ENCODE measurements at places on chromosomes 6 and 20. TPM values are rescaled to one million over a fixed set of nuclear protein-coding genes. Genes with fewer than 3 reads are reported as not detected.

The DEFB114 gene
- not detected for total RNA-seq

DNA sequence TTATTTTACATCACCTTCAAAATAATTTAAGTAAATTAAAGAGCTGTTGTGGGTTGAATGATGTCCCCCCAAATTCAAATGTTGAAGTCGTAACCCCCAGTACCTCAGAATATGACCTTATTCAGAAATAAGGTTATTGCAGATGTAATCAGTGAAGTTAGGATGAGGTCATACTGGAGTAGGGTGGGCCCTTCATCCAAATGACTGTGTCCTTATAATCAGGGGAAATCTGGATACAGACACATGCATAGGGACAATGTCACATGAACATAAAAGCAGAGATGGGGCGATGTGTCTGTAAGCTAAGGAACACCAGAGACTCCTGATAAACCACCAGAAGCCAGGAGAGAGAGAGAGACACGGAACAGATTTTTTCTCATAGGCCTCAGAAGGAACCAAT is 13.3 kb upstream of the IL20RA start:
- H3K4me1 ChIP-seq, result no peaks in the 10 kb centered on the region
- no peak for DNase-seq
- H3K36me3 ChIP-seq, result no peaks in the 10 kb centered on the region
- no peaks in the 10 kb centered on the region for H3K27me3 ChIP-seq
- no peak overlapping the region for H3K27ac ChIP-seq

DNA sequence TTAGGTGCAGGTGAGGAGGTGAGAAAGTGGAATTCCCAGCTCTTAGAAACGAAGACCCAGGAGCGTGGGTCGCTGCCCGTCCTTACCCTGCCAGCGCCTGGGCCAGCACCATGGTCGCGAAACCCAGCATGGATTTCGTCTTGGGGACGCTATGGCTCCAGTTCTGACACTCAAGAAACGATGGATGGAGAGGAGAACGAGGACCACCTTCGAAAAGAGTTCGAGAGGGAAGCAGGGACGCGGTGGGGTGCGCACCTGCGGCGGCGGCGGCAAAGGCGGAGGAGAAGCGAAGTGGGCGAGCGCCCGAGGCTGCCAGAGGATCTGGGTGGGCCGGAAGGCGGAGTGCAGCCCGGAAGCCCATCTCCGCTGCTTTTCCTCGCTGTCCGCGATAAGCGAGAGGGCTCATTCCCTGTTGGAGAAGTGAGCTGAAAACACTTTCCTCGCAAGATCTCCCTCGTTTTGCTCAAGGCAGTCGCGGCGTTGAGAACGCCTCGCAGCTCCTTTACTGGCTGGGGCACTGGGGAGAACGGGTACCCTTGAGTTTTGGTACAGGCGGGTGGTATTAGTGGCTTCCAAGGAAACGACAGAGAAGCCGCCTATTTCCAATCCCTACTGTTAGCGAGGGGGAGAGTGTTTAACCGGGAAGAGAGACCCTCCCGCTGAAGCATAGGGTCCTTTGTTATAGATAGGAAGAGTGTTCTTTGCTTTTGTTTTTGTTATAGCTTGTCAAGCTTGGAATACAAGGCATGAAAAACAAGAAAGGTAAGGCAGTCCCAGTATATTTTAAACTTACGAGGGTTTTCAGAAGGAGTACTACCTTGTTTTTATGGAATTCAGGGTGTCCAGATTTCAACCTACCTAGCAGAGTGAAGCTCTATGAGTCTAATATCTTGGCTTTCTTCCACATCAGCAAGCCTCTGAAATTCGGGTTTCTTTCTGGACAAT is 109.5 kb downstream of the TRIM27 start:
- DNase-seq, result no peak
- H3K4me1 ChIP-seq, result no peaks in the 10 kb centered on the region
- H3K36me3 ChIP-seq, result no peaks in the 10 kb centered on the region
- H3K4me3 ChIP-seq, result peak overlapping the region; percentile 32
- H3K27ac ChIP-seq, result no peak overlapping the region
- peaks cover 45% of the 10 kb centered on the region for H3K27me3 ChIP-seq

DNA sequence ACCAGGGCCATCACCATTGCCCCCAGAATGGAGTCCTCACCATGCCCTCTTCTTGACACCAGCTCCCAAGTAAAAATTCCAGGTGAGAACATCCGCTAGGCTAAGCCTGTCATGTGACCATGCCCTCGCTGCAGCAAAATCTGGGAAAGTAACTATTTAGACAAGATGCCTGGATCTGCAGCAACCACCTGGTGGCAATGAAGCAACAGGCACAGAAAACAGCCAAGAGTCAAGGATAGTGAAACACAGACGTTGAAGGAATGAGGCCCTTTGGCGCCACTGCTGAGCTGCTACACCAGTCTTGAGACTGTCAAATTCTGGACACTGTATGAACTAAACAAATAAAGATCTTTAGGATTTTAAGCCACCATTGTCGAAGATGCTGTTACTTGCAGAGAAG is 30.1 kb upstream of the TGM6 start:
- H3K27me3 ChIP-seq, result no peaks in the 10 kb centered on the region
- H3K36me3 ChIP-seq, result no peaks in the 10 kb centered on the region
- H3K27ac ChIP-seq, result no peak overlapping the region
- no peak for DNase-seq
- no peaks in the 10 kb centered on the region for H3K4me1 ChIP-seq

The C20orf141 gene
- total RNA-seq, result not detected

DNA sequence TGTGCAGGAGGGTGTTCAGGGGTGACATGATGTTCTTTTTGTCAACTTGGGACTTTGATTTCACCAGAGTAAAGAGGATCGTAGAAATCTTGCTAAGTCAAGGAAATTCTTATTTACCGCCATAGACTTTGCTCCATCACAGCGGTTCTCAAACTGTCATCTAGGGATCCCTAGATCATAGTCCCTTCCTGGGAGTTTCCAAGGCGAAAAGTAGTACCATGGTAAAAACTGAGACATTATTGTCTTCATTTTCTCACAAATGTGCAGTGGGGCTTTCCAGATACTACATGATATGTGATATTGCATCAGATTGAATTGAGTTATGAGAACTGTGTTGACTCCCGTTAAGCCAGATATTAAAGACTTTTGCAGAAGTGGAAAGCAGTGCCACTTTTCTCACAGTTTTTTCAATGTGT is 79.7 kb downstream of the JARID2 start:
- no peaks in the 10 kb centered on the region for H3K27me3 ChIP-seq
- H3K4me3 ChIP-seq, result no peak overlapping the region
- no peaks in the 10 kb centered on the region for H3K36me3 ChIP-seq
- H3K27ac ChIP-seq, result no peak overlapping the region
- H3K4me1 ChIP-seq, result peaks cover 22% of the 10 kb centered on the region

- no peaks in the 10 kb centered on the region for H3K27me3 ChIP-seq
- H3K36me3 ChIP-seq, result no peaks in the 10 kb centered on the region
- H3K4me1 ChIP-seq, result peaks cover 11% of the 10 kb centered on the region
Measured at GRCh38 chr6:90136176-90136575, 160.5 kb downstream of the BACH2 start.

The MMP24 gene
- total RNA-seq, result 0.36 TPM

The SLC22A7 gene
- total RNA-seq, result not detected

- H3K27me3 ChIP-seq, result no peaks in the 10 kb centered on the region
- H3K27ac ChIP-seq, result no peak overlapping the region
- H3K36me3 ChIP-seq, result no peaks in the 10 kb centered on the region
Measured at GRCh38 chr20:14879020-14879697, 541.7 kb upstream of the FLRT3 start.

The SCRT2 gene
- total RNA-seq, result not detected

The NOX3 gene
- total RNA-seq, result not detected

The SEMG2 gene
- total RNA-seq, result not detected

GRCh38 chr6:583635-584034 is 73.3 kb downstream of the HUS1B start:
- no peaks in the 10 kb centered on the region for H3K27me3 ChIP-seq
- H3K27ac ChIP-seq, result no peak overlapping the region
- peaks cover 9% of the 10 kb centered on the region for H3K4me1 ChIP-seq
- no peak overlapping the region for H3K4me3 ChIP-seq

DNA sequence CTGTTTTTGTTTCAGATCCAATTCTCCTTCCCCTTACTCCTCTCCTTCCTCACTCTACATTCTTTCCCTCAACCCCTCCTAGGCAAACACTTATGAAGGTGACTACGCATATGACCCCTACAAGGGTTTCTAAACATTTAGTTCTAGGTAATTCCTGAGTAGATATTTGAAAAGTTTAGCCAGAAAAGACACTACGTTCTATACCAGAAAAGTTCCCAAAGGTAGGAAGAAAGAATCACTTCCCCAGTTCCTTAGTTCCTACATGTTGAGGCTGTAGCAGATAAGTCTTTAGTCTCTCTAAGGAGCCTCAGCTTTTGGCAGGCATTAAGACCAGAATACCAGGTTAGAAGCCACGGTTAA is 11.6 kb downstream of the POU3F2 start:
- H3K27me3 ChIP-seq, result peaks cover 76% of the 10 kb centered on the region
- no peak overlapping the region for H3K4me3 ChIP-seq
- no peak for DNase-seq
- H3K4me1 ChIP-seq, result peaks cover 6% of the 10 kb centered on the region
- H3K36me3 ChIP-seq, result no peaks in the 10 kb centered on the region
- H3K27ac ChIP-seq, result no peak overlapping the region

GRCh38 chr20:22586645-22587310 is 2.4 kb upstream of the FOXA2 start:
- DNase-seq, result no peak
- H3K4me1 ChIP-seq, result no peaks in the 10 kb centered on the region
- peaks cover 59% of the 10 kb centered on the region for H3K27me3 ChIP-seq
- H3K36me3 ChIP-seq, result no peaks in the 10 kb centered on the region
- H3K4me3 ChIP-seq, result no peak overlapping the region

The HMGA1 gene
- 129 TPM for total RNA-seq

DNA sequence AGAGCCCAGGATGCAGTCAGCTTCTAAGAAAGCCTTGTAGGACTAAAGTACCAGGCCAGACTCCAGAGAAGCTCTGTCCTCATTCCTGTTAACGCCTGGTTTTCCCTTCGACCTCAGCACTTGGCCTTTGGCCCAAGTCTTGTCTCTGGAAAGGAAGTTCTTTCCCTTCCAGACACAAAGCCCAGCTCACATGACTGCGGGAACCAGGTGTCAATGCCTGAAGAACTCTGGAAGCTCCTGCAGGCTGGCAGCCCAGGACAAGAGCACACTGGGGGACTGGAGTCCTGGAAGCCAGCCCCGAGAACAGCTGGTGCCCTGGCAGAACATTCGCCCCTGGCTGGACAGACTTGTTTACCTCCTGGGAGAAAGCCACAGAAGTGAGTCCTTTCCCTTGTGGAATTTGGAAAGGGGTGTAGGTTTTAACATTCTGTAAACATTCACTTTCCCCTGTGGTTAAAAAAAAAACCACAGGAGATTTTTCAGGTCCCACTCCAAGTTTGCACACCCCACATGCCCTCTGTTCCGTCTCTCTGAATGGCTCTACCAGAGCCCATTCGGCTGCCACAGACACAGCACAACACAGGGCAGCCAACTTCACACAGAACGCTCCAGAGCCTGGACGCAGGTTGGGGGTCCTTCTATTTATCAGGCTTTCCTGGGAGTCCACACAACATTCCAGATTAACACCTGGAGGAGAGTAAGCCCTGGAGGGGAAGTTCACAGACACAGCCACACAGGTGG is 18.1 kb downstream of the ACSS1 start:
- peaks cover 7% of the 10 kb centered on the region for H3K4me1 ChIP-seq
- no peaks in the 10 kb centered on the region for H3K36me3 ChIP-seq
- DNase-seq, result peak; percentile 44

DNA sequence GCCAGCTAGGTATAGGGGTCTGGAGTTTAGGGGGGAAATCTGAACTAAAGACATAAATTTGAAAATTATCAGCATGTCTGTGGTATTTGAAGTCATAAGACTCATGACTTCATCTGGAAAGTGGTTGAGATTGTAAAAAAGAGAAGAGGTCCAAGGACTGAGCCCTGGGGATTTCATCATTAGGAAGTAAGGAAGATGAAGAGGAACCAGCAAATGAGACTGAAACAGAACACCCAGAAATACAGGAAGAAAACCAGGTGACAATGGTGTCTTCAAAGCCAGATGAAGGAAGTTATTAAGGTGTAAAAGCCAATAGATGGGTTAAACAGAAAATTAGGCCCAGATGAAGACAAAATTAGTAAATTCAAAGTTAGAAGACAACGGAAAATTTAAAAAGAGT is 49.1 kb upstream of the UBR2 start:
- DNase-seq, result no peak
- peaks cover 4% of the 10 kb centered on the region for H3K4me1 ChIP-seq
- H3K27me3 ChIP-seq, result no peaks in the 10 kb centered on the region
- no peak overlapping the region for H3K4me3 ChIP-seq

The OPRM1 gene
- total RNA-seq, result not detected

The FAM217A gene
- not detected for total RNA-seq

The CFAP206 gene
- total RNA-seq, result 0.28 TPM

The APOBEC2 gene
- not detected for total RNA-seq

DNA sequence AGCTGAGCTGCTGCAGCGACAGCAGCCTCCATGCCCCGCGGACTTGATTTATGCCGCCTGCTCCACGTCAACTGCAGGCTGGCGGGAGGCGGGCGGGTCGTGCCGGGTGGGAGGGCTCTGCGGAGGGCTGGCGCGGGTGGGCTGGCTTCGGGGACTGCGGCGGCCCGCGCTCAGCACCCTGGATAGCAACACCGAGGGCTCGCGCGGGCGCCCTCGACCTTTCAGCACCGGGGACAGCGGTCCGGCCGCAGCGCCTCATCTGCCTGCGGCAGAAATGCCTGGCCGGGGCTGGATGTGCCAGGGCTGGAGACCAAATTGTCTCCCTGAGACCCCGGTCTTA is 792 bp downstream of the SNAP25 start:
- no peaks in the 10 kb centered on the region for H3K27me3 ChIP-seq
- H3K4me3 ChIP-seq, result peak overlapping the region; percentile 77
- DNase-seq, result peak; percentile 53
- H3K4me1 ChIP-seq, result peaks cover 2% of the 10 kb centered on the region
- no peaks in the 10 kb centered on the region for H3K36me3 ChIP-seq
- H3K27ac ChIP-seq, result no peak overlapping the region

DNA sequence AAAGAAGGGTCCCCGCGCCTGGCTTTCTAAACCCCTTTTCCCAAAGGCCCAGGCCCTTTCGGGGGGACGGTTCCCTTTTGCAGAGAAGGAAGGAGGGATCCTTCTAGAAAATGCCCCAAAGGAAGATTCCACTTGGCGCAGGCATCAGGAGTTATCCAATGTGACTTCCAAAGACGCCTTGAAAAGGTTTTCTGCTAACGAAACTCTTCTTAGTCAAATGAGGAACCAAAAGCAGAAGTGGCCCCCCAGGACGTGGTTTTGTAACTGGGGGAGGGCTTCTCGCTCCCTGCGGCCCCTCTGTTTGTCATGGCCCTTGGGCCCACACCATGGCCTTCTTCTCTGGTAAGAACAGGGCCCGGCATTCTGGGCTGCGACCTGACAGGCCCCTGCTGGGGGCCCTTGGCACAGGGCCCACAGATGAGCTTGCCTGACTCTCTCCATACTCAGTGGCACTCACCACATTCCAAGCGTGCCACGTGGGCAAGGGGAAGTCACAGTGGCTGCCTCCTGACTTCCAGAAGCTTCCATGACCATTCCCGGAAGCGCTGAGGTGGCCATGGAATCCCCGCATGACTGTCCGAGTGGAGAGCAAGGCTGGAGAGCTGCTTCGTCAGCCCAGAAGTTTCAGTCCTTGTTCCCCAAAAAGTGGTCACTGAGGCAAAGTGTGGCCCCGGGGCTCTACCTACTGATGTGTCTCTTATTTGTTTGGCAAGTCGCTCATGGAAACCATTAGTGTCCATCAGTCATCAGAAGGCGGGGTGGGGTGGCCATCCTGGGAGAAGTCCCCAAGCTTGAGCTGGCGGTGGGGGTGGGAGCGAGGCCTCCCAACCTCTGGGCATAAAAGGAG is 834 bp upstream of the CTSZ start:
- H3K27ac ChIP-seq, result no peak overlapping the region
- DNase-seq, result no peak
- H3K4me1 ChIP-seq, result peaks cover 20% of the 10 kb centered on the region
- no peak overlapping the region for H3K4me3 ChIP-seq

The CALHM4 gene
- not detected for total RNA-seq

All from IMR-90 (cell line).